Activated CD4-positive, alpha-beta memory T cell treated with anti-CD3 and anti-CD28 coated beads for 36 hours (primary cell): ENCODE measurements at places on chromosomes 13 and 19. TPM values are rescaled to one million over a fixed set of nuclear protein-coding genes. Genes with fewer than 3 reads are reported as not detected.
A peak's percentile ranks its signal among the peaks of the same experiment; 100 is the strongest.

DNA sequence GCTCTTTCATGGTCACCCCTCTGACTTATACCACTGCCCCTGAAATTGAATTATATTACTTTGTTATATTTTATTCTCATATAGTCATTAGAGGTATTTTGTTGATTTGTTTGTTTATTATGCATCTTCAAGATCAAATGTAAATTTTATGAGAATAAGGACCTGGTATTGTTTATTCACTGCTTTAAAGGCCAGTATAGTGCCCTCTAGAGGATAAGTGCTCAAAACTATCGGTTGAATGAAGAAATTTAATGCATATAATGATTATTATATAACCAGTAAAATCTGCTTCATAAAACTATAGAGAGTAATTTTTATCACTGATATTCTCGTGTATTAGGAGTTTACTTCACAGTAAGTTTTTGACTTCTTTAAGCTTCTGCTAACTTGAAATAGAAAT is 1401.9 kb downstream of the SLITRK1 start:
- no peak for DNase-seq

Gene ADAMTS10
- total RNA-seq, result 3.9 TPM

- DNase-seq, result no peak
Observed at GRCh38 chr19:3370214-3370720, 3.9 kb downstream of the NFIC start.

Gene TTC9B
- not detected for total RNA-seq

GRCh38 chr19:55225415-55225958 is 3.1 kb downstream of the TMEM86B start:
- DNase-seq, result no peak

DNA sequence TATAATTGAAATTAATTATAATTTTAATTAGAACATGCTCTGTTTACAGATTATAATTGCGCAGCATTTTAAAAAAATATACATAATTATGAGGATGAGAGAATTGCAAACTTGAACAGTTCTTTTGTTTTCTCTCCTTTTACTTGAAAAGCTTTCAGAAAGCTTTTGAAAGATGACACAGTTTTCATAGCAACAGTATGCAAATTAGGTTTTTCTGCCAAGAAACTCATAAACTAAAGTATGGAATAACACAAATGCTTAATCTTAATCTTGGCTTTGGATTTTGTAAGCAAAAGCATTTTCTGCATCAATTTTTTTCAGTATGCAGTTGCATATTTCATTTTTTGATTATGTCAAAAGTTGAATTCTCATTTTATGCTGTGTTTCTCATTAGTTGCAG is 32.8 kb upstream of the AKAP11 start:
- no peak for DNase-seq

Gene NKG7
- 149 TPM for total RNA-seq

Gene KASH5
- 2.6 TPM for total RNA-seq

Gene ZNF254
- 6.7 TPM for total RNA-seq

- DNase-seq, result no peak
Observed at GRCh38 chr19:57473646-57474045, 3.7 kb downstream of the ZNF772 start.

DNA sequence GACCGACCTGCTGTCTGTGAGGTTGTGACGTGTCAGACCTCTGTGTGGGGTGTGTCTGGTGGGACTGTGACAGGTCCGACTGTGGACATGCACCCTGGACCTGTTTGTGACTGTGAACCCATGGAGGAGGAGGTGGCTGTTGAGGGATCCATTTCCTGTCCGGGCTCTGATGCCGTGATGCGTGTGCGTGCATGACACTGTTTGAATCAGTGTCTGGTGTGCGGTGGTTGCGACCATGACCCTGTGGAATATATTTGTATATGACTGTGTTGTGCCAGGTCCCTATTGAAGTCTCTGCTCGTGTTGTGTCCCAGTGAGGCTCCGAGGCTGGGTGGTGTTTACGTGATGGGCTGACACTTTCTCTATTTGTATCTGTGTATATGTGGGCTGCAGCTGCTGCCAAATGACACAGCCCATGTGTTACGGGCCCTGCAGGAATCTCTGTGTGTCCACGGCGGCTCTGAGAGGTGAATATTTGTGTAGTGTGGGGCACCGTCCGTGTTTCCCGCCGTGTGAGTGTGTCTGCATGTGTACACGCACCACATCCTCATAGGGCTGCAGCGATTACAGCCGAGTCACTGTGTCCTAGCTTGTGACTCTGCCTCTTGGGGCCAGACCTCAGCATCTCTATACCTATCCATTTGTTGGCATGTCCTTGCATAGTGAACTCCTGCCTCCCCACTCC is 18.3 kb downstream of the CCDC97 start:
- DNase-seq, result peak; percentile 80
